Foreskin keratinocyte (primary cell): ENCODE measurements at places on chromosomes 6 and 20. TPM values are rescaled to one million over a fixed set of nuclear protein-coding genes. Genes with fewer than 3 reads are reported as not detected.

Gene PFDN4
- 49.4 and 53.2 TPM in 2 replicates for total RNA-seq

Gene RAMACL
- total RNA-seq, result 0.17 and 0.18 TPM in 2 replicates

Gene SAMD5
- 1.4 and 2.6 TPM in 2 replicates for total RNA-seq

Gene ADGRF5
- 0.03 TPM in 1 of 2 replicates, not detected in the other for total RNA-seq

Gene RAD21L1
- not detected in 2 replicates for total RNA-seq

Gene LHFPL5
- not detected in 2 replicates for total RNA-seq

Gene C6orf132
- 21.3 and 22.1 TPM in 2 replicates for total RNA-seq

Gene FAM229B
- 12.9 and 17.7 TPM in 2 replicates for total RNA-seq

Gene PGC
- total RNA-seq, result not detected in 2 replicates

Gene CLIC5
- total RNA-seq, result not detected in 2 replicates

Gene LRRC1
- 22.5 and 23.6 TPM in 2 replicates for total RNA-seq

Gene DNMT3B
- 2.6 and 2.7 TPM in 2 replicates for total RNA-seq

Gene OXT
- not detected in 2 replicates for total RNA-seq

Gene SCRT2
- total RNA-seq, result not detected in 2 replicates

Gene PPP1R14C
- total RNA-seq, result 32.5 and 36.4 TPM in 2 replicates

Gene MLIP
- not detected in 2 replicates for total RNA-seq

Gene PBOV1
- total RNA-seq, result not detected in 2 replicates
